ENCODE measurements at places on chromosomes 12 and 14. TPM values are rescaled to one million over a fixed set of nuclear protein-coding genes. Genes with fewer than 3 reads are reported as not detected.

The LARP4 gene
- 48.2 TPM for total RNA-seq

- no peak for DNase-seq
- H3K4me3 ChIP-seq: no peak overlapping the region
- H3K27me3 ChIP-seq: no peaks in the 10 kb centered on the region
- no peaks in the 10 kb centered on the region for H3K4me1 ChIP-seq
- no peak overlapping the region for H3K27ac ChIP-seq
These were observed 59.1 kb downstream of the DCAF5 start for GRCh38 chr14:69093631-69094421.

DNA sequence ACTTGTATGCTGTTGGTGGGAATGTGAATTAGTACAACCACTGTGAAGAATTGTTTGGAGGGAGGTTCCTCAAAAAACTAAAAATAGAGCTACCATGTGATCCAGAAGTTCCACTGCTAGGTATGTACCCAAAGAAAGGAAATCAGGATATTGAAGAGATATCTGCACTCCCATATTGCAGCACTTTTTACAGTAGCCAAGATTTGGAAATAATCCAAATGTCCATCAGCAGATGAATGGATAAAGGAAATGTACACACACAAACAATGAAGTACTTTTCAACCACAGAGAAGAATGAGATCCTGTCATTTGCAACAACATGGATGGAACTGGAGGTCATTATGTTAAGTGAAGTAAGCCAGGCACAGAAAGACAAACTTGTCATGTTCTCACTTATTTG lies 25.9 kb downstream of the TIGAR start:
- no peak overlapping the region for H3K27ac ChIP-seq
- H3K27me3 ChIP-seq: no peaks in the 10 kb centered on the region
- no peak for DNase-seq
- peaks cover 54% of the 10 kb centered on the region for H3K36me3 ChIP-seq
- no peak overlapping the region for H3K4me3 ChIP-seq

The TDRD9 gene
- total RNA-seq: 3.1 TPM

DNA sequence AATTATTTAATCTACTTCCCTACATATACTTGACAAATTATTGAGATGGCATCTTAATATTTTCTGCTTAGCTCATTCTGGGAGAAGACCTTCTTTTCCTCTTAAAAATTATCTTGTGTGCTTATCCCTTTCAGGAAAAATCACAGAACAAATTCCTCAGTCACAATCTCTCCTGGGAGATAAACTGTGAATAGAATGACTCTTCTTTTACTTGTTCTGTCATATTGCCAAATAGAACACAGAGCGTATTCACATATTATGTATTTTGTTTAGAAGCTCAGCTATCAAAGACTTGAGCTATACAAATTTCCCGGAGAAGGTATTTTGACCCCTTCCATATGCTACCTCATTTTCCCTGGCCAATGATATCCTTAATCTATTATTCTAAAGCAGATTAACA lies 146.7 kb downstream of the TMEM117 start:
- H3K4me1 ChIP-seq: no peaks in the 10 kb centered on the region
- no peak overlapping the region for H3K4me3 ChIP-seq
- DNase-seq: no peak
- no peaks in the 10 kb centered on the region for H3K27me3 ChIP-seq
- no peak overlapping the region for H3K27ac ChIP-seq

The HOXC9 gene
- not detected for total RNA-seq

The NXPH4 gene
- total RNA-seq: 3.4 TPM

The NAB2 gene
- total RNA-seq: 20.4 TPM

GRCh38 chr14:56125772-56126636 lies 7.8 kb downstream of the PELI2 start:
- H3K4me1 ChIP-seq: peaks cover 31% of the 10 kb centered on the region
- H3K27me3 ChIP-seq: no peaks in the 10 kb centered on the region
- no peak overlapping the region for H3K27ac ChIP-seq
- no peak overlapping the region for H3K4me3 ChIP-seq
- DNase-seq: no peak
- H3K36me3 ChIP-seq: no peaks in the 10 kb centered on the region

DNA sequence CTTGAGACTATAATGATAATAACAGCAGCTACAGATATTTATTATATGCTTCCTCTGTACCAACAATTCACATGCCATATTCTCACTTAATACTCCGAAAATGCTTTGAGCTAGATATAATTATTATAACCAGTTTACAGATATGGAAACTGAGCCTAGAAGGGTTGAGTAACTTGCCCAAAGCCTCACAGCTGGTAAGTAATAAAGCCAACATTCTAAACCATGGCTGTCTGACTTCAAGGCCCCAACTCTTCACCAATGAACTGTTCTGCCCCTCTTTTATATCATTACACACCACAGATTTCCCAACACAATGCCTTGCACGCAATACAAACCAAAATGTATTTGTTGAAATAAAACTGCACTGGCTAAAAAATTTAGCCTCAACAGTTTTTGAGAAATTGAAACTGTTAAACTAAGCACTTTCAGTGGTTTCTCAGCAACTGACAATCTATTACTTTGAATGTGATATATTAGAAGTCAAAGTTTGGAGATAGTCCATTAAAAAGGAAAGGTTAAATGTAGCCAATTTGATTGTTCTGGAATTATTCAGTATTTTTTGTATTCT lies 222.5 kb upstream of the ARHGAP5 start:
- no peak for DNase-seq
- no peaks in the 10 kb centered on the region for H3K4me1 ChIP-seq
- H3K27me3 ChIP-seq: no peaks in the 10 kb centered on the region
- H3K27ac ChIP-seq: no peak overlapping the region

DNA sequence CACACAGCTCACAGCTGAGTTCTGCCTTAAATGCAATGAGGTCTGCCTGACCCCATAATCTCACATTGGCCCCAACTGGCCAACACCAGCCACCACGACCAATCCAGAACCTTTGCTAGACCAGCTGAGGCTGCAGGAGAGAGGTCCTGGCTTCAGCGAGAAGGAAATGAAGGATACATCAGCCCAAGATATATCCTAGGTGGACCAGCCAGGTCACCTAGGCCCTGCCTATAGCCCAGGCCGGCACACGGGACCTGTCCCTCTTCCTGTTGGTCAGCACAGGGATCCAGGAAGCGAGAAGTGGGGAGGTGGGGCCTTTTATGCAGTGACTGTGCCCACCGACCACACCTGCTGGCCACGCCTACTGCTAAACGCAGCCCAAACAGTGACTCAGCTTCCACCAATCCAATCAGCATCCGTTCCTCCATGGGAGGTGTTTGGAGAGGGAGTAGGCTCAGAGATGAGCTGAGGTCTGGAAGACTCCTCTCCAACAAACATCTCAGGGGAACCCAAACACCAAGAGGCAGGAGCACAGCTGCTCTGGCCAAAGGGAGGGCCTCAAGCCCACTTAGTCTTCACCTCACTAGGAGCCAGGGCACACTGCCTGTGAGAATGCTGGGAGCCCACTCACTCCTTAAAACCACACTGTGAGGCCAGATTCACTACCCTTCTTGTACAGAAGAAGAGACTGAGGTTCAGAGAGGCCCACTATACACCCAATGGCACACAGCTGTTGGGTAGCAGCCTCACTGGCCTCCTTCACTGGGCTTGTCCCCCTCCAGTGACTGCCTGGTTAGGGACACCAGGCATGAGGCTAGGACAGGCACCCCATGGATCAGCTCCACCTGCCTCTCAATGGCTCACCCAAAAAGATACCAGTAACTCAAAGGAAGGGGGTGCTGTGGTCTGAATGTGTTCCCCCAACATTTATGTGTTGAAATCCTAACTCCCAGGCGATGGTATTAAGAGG lies 51.3 kb upstream of the PPP2R5C start:
- DNase-seq: no peak
- H3K27me3 ChIP-seq: peaks cover 4% of the 10 kb centered on the region
- peaks cover 19% of the 10 kb centered on the region for H3K4me1 ChIP-seq
- no peak overlapping the region for H3K4me3 ChIP-seq
- H3K36me3 ChIP-seq: no peaks in the 10 kb centered on the region

DNA sequence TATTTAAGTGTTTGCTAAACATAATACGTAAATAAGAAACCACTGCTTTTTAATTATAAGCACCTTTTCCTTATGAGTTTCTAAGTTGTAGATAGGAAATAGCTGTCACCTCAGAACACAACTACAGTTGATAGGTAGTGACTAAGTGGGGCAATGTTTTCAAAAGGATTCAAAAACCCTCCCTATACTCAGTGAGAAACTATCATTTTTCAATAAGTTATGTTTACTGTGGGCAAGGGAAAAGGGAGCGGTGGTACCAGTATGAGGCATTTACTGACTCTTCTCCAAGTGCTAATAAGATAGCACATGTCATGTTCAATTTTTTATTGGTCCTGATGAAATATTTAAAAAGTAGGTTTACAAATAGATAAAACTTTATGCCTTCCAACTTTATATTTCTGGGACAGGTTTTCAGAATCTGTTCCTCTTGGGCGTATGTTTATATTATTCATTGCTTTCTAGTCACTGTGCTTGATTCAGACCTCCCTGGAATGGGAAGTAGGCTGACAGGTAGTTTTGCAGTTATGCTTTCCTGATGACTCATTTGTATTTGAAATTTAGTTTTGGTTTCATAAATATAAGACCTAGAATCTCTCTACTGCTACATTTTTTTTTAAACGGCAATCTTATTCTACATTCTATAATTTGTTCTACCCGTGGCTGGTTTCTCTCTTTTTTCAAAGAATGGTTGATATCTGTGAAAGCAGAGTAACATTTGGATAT lies 153.1 kb downstream of the TMEM117 start:
- H3K4me3 ChIP-seq: no peak overlapping the region
- H3K36me3 ChIP-seq: no peaks in the 10 kb centered on the region
- no peak overlapping the region for H3K27ac ChIP-seq
